ENCODE measurements at places on chromosomes 2 and 18.

DNA sequence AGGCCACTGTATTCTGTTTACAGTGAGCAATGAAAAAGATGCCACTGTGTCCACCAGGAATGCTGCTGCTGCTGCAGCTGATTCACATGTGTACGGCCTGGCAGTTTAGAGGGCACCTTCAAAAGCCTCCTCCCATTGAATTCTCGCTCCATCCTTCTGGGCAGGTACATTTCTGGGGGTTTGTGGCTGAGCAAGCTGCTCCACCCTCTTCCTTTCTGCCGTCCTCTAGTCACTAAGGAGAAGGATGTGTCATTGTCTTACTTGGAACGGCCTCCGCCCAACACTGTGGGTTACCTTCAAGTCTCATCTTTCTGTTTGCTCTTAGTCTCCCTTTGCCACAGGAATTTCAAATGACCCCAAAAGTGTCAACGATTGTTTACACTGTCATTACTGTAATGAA lies 182.0 kb downstream of the ZBTB7C start:
- no peak for DNase-seq

DNA sequence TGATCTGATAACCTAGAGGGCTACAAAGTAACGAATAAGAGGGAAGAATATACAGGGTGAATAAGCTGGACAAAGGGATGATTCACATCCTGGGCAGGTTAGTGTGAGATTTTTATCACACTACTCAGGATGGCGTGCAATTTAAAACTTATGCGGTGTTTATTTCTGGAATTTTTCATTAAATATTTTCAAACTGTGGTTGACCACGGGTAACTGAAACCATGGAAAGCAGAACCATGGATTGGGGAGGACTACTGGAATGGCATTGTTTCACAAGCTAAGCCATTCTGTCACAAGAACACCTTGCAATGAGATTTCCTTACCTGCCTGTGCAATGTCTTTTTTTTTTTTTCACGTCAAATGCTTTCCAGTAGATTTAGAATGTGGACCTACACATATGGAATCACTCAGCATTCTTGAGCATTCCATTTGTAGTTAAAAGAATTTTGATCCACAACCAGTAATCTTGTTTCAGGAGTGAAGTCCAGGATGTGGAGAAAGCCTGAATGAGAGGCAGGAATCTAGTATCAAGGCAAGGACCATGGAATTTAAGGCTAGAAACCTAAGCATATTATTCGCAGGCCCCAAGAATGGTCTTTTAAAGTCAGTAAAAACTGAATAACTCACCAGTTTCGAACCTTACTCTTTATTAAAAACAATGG lies 8.0 kb upstream of the CDK15 start:
- DNase-seq, result no peak

GRCh38 chr2:113157118-113157896 lies 16.5 kb upstream of the PSD4 start:
- no peak for DNase-seq

DNA sequence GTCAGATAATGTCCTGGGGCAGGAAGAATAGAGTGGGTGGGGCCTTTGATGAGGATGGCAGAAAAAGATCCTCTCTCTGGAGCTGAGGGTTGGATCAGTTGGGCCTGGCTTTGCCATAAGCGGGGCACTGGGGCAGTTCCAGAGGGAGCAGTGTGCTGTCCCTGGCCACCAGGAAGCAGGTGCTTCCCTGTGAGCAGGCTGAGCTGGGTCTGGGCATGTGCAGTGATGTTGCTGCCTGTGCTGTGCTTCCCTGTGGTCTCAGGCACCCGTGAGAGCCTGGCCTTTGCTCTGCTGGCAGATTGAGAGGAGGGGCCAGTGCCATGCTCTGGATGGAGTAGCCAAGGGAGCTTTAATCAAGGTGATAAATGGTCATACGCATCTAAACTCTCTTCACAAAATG lies 14.6 kb upstream of the NPPC start:
- DNase-seq, result no peak

GRCh38 chr2:212694398-212694797 lies 155.8 kb upstream of the ERBB4 start:
- no peak for DNase-seq

DNA sequence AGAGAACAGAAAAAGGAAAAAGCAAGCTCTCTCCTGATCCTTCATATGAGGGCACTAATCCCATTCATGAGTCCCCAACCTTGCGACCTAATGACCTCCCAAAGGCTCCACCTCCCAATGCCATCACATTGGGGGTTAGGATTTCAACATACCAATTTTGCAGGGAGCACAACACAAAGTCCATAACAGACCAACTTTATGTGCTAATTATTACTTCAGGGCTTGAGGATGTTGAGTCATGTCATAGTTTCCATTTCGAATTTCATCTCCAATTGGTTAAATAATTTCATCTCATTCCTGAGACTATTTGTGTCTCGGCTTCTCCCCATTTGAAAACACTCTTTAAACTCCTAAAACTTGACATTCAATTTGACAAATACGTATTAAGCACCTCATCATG lies 69.9 kb upstream of the KLF7 start:
- DNase-seq, result no peak

GRCh38 chr2:53724536-53724935 lies 43.1 kb upstream of the CHAC2 start:
- no peak for DNase-seq

DNA sequence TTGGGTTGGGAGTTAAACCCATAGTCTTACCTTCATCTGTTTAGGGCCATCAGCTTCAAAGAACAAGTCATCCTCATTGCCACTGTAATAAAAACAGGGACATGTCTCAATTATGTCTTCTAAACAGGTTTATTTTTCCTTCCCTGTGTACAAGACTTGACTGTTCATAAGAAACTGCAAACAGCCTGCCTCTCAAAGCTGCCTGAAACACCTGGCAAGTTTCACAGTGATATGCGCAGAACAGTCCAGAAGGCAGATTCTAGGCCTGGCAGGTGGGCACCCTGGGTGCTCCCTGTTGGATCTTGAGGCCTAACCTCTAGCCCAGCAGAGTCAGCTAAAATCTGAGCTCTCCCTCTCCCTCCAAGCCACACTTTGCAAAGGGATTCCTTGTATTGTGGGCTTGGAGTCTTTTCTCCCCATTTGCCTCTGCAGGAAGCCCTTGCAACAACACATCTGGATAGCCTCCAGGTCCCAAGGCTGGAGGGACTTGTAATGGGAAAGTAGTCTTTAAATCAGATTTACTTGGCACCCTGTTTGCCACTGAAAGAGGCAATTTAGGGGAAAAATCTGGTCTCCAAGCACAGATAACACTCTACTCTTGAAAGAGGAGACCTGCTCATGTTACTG lies 930 bp downstream of the IL1B start:
- DNase-seq, result no peak

- DNase-seq, result no peak
Measured at GRCh38 chr2:45259138-45259537, 249.9 kb upstream of the SIX2 start.

- DNase-seq, result no peak
Measured at GRCh38 chr18:54043484-54044251, 180.8 kb downstream of the MBD2 start.

GRCh38 chr2:230668939-230669303 lies 43.7 kb upstream of the CAB39 start:
- no peak for DNase-seq

GRCh38 chr18:79365701-79366100 lies 30.0 kb upstream of the NFATC1 start:
- DNase-seq, result no peak

- no peak for DNase-seq
Measured at GRCh38 chr2:238127165-238128060, 11.1 kb upstream of the KLHL30 start.

DNA sequence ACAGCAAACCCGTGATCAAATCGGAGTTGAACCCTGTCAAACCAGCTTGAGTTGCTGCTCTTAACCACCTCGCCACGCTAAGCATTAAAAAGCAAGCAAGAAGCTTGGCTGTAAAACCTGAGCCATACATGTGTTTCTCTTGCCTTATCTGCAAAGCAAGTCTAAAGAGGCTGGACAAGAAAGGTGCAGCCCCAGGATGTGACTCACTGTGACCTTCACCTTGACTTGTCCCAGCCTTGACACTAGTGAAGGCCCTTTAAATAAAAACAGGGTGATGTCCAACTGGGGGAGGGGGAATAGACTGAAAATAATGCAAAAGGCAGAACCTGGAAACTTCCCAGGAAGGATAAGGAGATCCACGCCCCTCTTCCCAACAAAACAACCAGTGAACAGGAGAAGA lies 127.6 kb upstream of the NPAS2 start:
- DNase-seq, result no peak

- no peak for DNase-seq
Measured at GRCh38 chr2:129673847-129674711, 305.4 kb upstream of the RAB6C start.
